Fibroblast of skin of right quadriceps (primary cell): ENCODE measurements at places on chromosomes 5 and 9.

DNA sequence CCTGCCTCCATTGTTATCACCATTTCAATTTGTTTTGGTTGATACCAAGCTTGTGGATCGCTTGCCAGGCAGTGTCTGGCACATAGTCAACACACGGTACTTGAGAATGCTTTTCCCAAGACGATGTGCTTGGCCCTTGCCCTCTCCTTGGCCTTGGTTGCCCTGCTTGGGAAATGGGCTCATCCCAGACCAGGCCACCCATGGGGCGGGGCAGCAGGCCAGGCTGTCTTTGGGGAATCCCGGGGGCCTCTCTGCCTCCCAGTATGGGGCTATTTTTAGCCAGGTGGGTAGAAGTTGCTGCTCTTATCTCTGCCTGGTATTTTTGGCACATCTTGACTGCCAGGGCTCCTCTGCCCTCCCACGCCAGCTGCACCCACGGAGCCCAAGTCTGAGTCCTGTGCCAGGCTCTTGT lies 49.9 kb downstream of the LMX1B start:
- DNase-seq: no peak

DNA sequence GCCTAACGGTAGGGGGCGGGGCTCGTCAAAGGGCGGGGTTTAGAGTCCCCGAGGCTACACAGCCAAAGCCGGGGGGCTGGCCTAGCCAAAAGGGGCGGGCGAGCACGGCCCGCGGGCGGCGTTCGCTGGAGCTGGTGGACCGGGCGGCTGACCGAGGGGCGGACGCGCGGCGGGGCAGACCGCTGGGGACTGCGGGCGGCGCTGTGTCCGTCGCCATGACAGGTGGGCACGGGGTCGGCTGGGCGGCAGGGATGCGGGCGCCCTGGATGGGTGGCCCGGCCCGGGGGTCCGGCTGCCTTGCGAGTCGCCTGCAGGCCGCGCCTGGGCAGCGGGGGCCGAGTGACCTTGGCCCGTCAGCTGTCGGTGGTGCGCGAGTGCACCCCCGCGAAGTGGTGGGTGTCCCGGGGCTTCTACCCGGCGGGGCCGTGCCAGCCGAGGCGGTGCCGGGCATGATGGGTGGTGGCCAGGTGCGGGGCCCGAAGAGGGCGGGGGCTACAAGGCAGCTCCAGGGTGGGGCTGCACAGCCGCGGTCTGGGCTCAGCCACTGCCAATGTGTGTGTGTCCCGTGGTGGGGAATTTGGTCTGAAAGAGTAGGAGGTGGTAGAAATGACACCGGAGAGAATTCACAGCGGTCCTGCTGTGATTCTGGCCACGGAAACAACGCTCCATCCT lies at the start of gene CARD19:
Gene CARD19 (plus strand): TSS at position 87 of the 672 bp plus-strand sequence. CDS start 129 bp downstream, at position 216.
- DNase-seq: no peak

DNA sequence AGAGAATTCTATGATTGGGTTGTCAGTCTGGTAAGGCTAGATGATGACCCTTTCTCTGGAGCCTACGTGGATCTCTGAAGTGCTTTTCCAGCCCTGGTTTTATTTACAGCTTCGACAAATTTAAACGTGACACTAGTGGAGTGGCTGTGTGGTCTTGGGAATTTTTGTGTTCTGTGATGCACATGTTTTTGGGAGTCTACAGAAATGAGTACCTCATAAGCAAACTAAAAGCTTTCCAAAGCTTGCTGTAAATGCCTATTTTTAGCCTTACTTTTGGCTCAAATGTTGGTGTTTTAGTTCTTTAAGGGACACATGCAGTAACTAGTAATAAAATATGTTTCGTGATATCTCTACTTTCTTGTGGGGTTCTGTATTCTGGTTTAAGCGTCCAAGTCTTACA lies 3.3 kb downstream of the LARP1 start:
- DNase-seq: no peak

- DNase-seq: peak; percentile 63
Measured at GRCh38 chr5:110896901-110897300, 158.1 kb downstream of the SLC25A46 start.

- DNase-seq: no peak
Measured at GRCh38 chr5:139911425-139912120, 116.0 kb downstream of the PSD2 start.

DNA sequence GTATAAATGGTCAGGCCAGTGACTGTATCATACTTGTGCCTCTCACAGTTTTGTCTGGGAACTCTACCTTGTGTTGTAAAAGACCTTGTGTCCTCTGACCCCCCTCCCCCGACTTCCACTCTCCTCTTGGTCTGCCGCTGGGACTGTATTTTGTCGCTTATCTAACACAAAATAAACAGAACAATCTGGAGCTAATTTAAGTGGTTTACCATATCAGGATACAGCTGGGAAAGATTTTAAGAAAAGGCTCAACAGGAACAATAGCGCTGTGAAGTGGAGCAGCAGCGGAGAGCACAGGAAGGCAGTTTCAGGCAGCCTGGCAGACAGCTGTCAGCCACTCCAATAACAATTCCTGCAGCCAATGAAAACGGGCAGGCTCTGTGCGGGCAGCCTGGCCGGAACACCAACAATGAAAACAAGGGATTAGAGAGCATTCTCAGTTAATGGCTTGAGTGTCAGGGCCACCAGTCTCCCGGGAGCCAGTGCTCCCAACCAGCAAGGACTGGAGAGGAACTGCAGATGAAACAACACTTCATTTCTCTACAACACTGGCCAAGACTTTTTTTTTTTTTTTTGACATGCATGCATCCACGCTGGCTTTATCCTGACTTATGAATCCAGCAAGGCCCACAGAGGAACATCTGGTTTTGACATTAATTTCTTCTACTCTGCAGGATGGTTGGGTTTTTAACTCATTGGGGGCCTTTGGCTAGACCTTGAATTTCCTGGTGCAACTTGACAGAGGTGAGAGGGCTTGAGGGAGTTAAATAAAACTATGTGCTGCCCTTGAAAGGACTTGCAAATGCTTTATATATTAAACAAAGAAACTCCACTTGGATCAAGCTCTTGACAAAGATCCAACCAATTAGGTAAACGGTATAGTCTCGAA lies 76.7 kb downstream of the ARSB start:
- DNase-seq: peak; percentile 61

DNA sequence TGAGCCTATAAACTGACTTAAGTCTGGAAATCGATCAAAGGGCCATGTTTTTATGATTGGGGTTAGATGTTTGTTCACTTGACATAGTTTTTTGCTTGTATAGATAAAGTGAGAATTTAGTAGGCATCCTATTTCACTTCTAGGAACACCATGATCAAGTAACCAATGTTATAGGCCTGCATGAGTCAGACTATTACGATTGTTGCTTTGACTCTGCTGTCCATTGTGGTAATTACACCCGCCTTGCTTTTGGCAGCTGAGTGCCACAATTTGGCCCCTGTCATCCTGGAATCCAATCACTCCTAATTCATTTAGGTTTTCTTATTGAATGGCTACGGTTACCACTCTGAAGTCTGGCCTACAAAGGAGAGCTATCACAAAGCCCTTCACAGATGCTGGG lies 67.8 kb upstream of the IL33 start:
- DNase-seq: no peak

DNA sequence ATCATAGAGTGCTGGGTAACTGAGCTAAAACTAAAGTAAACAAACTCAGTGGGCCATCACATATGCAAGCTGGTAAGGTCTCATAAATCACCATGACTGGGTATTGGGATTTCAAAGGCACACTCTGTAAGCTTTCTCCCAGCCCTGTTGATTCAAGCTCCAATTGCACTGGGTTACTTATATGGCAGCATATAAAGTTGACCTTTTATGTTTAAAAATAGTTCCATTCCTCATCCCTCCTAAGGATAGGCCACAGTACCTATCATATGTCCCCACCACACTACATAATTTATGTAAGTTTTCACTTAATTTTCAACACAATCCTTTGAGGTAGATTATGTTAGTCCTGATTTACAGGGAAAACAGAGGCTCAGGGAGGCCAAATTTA lies 438.4 kb downstream of the RAB3C start:
- DNase-seq: no peak

DNA sequence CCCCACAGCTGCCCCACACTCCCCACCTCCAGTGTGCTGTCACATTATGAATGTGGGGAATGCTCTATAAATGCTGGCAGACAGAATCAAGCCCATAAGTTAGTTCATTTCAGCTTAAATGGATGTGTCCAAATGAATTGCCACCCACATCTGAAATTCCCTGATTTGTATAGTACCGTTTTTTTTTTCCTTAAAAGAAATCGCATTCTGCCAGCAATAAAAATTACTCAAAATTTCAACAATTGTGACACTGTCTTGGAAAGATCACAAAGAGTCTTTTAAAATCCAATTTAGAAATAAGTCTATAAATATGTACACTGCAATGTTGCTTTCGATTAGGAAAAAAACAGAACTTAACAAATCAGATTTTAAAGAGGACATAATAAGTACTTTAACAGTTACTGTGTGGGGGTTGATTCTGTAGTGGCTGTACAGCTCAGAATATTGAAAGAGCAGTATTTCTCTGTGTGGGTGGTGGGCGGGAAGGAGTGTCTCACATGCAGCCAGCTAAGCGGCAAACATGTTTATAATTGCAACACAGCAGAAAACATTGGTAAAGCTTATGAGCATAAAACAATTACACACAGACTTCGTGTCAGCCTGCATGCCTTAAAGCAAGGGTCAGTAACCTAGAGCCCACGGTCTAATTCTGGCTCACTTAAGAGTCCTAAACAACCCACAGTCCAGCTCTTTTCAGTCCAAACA lies 24.9 kb upstream of the CSNK1G3 start:
- no peak for DNase-seq

GRCh38 chr5:61286446-61287132 lies 45.5 kb upstream of the ZSWIM6 start:
- peak; percentile 79 for DNase-seq

- DNase-seq: no peak
Measured at GRCh38 chr5:179255527-179256327, 89.5 kb downstream of the ADAMTS2 start.

DNA sequence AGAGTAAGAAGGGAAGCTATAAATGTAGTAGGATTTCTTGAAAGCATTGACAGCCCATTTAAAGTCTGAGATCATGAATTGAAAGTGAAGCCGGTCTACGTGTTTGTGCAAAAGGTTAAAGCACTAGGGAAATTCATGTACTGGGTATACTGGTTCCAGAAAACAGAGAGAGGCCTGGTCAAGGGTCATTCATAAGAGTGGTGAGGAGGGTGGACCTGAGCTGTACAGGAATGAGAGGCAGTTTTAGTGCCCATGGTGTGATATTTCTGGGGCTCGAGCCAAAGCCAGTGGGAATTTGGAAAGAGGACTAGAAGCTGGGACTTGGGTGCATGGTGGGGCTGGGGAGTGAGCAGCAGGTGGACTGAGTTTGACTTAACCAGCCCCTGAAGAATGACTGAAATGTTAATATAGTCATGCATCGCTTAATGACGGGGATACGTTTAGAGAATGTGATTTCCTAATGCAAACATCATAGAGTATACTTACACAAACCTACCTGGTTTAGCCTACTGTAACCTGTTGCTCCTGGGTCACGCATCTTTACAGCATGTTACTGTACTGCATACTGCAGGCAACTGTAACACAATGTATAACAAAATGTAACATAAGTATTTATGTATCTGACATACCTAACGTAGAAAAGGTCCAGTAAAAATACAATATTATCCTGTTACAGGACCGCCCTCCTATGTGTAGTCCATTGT lies 173.0 kb downstream of the MAST4 start:
- DNase-seq: no peak

DNA sequence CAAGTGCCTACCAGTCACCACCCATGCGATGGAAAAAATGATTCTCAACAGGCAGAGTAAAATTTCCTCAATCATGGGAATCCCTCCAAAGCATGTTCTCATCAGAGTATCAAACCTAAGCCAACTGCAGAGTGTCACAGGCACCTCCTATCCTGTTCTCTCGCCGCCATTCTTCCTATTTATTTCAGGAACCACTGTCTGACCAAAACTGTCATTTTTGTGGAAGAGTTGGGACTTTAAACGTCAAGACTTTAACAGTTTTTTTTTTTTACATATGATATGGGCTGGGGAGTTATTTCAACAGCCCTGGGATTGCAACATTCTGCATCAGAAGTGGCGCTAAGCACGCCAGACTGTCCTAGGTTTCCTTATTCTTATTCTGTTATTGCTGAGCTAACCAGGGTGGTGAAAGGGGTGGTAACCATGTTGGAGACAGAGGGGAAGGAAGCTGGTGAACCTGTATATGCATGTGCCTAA lies 29.5 kb downstream of the PFDN1 start:
- DNase-seq: no peak

DNA sequence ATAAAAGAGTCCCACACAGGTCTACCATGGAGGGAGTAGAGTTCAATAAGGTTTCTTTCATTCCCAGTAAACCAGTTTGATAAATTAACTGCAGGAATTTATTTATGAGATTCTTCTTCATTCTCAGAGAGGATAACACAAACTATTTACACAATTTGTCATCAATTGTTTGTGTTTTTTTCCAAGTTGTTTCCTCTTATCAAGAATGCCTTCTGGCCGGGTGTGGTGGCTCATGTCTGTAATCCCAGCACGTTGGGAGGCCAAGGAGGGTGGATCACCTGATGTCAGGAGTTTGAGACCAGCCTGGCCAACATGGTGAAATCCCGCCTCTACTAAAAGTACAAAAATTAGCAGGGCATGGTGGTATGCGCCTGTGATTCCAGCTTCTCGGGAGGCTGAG lies 216.7 kb downstream of the MLLT3 start:
- no peak for DNase-seq

DNA sequence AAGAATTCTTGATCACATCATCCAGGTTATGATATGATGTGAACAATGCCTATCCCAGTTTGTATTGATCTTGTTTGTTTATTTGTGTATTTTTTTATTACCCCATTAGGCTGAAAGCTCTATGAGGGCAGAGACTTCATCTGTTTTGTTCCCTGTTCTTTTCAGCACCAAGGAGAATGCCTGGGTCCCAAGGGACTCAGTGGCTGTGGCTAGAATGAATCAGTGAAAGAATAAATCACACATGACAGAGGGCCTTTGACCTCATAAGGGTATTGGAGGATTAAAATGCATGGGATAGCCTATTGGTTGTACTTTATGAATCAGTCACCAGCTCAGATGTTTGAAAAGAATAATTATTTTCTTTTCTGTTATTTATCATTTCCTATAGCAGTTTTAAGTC lies 292.2 kb downstream of the GAS1 start:
- DNase-seq: peak; percentile 76

GRCh38 chr9:130897848-130898551 lies 1.4 kb upstream of the QRFP start:
- DNase-seq: no peak

DNA sequence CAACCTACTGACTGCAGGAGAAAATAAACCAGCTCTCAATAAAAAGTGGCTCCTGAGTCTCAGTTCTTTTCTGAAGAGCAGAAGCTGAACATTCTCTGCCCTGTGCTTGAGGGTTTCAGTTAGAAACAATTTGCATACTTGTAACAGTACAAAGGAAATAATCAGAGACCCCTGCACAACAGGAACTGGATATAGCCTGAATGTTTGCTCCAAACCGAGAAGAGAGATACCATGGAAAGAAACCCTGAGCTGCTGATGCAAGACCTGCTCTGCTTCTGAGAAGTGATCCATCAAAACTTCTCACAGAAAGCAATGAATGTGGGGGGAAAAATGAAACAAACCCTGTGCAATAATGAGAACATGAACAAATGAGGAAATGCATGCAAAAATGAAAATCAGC lies 592.9 kb downstream of the SEMA5A start:
- no peak for DNase-seq
